Osteocyte (in vitro differentiated cells): ENCODE measurements at places on chromosomes 12 and 14.

GRCh38 chr14:99891900-99892299 lies 98.7 kb downstream of the EML1 start:
- no peak for DNase-seq

GRCh38 chr12:102652645-102653313 lies 172.4 kb upstream of the IGF1 start:
- DNase-seq, result no peak

DNA sequence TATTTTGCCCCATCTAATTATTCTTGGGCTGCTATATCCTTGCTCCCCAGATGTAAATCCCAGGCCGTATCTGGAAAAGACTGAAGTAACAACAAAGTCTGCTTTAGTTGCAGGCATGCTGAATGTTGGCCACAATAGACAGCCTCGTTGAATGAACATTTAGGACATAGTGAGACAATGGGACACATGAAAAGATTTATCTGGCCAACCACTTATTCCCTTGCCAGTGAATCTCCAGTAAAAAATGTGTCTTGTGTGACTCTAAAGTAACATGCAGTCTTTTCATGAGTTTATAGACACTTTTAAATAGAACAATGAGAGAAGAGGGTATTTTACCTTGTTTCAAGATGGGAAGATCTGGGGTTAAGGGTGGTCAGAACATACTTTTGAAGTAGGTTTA lies 60.2 kb upstream of the STXBP6 start:
- no peak for DNase-seq

GRCh38 chr14:22432348-22432976 lies 156.6 kb downstream of the DAD1 start:
- no peak for DNase-seq

DNA sequence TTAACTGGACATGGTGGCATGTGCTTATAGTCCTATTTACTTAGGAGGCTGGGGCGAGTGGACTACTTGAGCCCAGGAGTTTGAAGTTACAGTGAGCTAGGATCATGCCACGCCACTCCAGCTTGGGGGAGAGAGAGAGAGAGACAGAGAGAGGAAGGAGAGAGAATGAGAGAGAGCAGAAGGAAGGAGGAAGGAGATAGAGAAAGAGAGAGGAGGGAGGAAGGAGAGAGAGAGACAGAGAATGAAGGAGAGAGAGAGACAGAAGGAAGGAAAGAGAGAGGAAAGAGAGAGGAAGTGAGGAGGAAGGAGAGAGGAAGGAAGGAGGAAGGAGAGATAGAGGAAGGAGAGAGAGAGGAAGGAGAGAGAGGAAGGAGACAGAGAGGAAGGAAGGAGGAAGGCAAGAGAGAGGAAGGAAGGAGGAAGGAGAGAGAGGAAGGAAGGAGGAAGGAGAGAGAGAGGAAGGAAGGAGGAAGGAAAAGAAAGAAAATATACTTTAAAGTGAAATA lies 93.5 kb upstream of the PTPRB start:
- no peak for DNase-seq

DNA sequence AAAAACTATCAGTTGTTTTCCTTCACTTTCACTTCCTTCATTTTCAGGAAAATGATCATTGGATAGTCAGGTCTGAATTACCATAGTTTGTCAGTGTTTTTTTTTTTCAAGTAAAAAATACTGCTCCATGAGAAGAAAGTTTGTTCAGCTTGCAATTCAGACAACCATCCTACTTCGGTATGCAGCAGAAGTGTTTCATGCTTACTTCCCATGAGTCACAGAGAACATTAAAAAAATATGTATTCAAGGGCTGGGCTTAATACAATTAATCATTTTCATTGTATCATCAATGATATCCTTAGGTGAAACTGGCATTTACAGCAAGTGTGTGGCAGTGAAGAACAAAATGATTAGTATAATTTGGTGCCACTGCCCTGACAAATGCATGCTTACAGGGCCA lies 21.6 kb downstream of the PYM1 start:
- DNase-seq, result no peak

DNA sequence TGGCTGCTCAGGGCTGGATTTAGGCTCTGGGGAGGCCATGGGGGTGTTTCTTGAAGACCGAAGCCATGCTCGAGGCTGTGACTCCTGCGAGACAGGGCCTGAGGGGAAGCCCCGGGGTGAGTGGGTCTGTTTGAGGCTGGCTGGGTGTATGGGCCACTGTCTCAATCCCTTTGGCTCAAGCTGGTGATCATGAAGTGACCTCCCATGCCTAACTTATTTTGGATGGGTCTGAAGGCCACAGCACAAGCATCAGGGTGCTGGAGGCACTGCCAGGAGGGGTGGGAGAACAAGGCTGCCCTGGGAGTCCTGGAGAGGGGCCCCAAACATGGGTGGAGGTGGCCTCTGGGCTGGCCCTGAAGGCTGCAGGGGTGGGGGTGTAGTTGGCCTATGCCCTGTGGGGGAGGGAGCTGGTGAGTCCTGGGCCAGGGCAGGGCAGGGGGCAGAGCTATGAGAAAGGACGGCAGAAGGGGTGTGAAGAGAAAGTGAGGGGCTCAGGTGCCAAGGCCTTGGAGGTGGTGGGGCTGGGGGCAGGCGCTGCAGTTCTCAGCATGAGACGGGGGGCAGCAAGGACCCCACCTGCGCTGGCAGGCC lies 100.9 kb downstream of the KIF26A start:
- peak; percentile 81 for DNase-seq

DNA sequence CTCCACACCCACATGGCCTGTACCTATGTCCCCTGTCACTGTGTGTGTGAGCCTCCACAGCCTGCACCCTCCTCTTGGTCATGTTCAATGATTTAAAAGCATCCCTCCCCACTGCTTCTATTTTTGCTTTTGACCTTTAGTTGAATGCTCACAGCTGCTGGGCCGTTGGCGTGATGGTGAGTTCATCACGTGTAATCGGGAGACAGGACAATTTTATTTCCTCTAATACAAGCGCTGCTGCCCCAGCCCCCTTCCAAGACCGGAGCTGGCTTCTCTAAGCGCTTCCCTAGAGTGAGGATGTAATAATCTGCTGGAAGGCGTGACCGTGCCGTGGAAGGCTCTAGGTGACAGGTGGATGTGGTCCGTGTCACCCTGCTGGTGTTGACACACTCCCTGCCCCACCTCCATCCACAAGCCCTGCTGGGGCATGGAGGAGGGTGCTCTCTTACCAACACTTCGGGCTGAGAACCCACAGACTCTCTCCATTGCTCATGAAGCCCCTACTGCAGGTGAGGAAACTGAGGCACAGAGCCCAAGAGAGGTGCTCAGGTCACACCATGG lies 25.4 kb downstream of the CCDC85C start:
- DNase-seq, result no peak

- DNase-seq, result peak; percentile 46
Observed at GRCh38 chr12:98612696-98613334, 19.3 kb downstream of the SLC25A3 start.
